Adipocyte (in vitro differentiated cells): ENCODE measurements at places on chromosomes 2 and 18.

GRCh38 chr2:62184512-62185230 lies 11.2 kb upstream of the B3GNT2 start:
- no peak for DNase-seq

DNA sequence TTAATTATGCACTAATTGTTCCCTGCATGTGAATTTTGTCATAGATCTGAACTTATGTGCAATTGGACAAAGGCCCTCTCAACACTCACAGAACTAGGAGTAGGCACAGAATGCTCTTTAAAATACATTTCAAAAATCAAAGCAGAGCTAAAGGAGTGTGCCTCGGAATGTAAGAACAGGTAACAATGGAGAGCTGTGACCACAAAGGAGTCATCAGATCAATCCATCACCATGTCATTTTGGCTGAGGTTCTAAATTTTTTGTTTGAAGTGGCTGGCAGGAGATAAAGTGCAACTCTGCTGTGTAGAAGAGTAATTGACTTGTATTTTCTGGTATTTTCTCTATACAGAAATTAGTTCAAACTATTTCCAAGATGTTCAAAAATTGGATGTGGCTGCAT lies 155.4 kb downstream of the NRP2 start:
- DNase-seq, result no peak

DNA sequence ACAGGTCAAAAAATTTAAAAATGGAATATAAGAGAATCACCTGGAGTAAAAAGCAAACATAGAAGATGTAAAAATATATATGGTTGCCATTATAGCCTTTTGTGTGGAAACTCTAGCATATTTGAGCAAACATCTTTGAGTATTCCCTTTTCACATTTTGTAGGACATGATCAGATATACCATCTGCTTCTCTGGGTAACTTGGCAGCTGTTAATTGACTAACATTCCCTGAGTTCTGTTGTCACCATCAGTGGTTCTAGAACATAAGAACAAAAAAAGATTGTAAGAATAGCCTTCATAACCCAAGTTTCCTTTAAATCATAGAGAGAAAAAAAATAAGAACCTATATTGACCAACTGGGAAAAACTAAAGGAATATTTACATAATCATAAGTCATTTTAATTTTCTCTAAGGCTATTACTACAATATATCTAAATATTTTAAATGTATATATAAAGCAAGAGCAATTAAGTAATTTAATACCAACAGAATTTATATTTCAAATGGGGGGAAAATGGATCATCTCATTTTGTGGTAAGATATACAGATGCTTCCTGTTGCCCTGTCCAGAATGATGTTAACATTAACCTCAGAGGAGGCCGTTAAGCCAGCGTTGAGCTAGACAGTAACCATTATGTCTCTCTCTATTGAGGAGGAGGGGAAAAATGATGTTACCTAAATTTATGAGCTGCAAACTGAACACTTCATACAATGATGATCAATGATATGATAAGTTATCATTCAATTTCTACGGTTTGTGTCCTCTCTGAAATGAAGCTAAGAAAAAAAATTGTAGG lies 9.8 kb upstream of the INO80D start:
- DNase-seq, result no peak

DNA sequence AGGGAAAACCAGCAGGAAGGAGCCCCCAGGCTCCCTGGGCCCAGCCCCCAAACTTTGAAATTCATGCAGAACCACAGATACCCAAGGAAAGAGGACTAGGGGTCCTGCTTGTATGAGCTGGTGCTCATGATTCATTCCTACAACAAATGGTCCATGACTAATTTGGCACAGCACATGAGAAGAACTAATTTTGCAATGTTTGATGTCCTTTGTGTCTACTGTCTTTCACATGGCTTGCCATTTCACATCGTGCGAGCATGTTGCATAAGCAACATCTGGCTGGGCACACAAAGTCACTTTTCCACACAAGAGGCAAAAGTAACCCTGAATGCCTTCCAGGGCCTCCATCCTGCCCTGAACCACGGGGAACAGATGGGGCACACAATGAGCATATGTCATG lies 149.6 kb upstream of the APCDD1 start:
- peak; percentile 82 for DNase-seq

GRCh38 chr2:3587432-3587831 lies 7.5 kb upstream of the COLEC11 start:
- no peak for DNase-seq

GRCh38 chr2:191302459-191303139 lies 57.4 kb downstream of the MYO1B start:
- no peak for DNase-seq

DNA sequence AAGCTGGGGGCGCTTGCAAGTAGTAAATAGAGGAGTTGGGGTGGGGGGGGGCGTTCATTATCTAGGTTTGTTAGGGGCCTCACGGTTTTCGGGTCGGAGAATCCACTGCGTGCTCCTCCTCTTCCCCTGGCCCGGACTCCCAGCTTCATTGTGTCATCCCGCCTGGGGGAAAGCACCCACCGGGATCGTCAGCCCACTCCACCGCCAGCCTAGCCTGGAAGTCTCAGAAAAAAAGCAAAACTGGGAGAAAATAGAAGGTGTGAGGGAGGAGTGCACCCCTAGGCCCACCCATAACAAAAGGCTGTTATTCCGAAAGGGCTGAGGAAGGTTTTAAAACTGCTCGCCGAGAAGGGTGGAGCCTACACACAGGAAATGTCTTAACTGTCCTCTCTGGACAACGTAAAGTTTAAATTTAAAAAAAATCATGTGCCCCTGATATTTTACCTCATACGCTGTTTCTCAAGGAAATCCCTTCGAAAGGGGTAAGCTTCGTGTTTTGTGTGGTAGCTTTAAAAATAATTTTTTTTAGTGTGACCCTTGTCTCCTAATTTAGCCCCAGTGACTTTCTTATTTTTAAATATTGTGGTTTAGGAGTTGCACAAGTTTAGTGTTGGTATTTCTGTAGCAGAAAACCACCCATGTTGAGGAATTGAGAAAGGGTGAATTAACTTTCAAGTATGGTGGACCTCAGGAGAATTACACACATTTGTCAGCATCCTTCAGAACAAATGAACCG lies 104.2 kb downstream of the SPTBN1 start:
- DNase-seq, result peak; percentile 79

- DNase-seq, result no peak
Measured at GRCh38 chr2:55384786-55385185, 34.9 kb downstream of the CCDC88A start.

GRCh38 chr2:196201229-196202009 lies 30.0 kb upstream of the STK17B start:
- DNase-seq, result peak; percentile 35

- DNase-seq, result no peak
Measured at GRCh38 chr2:69483024-69483423, 45.8 kb upstream of the NFU1 start.
